Stimulated activated CD4-positive, alpha-beta T cell treated with anti-CD3 and anti-CD28 coated beads, Interleukin-15, amount 100 ng/mL, for 24 hours (primary cell): ENCODE measurements at places on chromosomes 7 and 10.
A peak's percentile ranks its signal among the peaks of the same experiment; 100 is the strongest.

DNA sequence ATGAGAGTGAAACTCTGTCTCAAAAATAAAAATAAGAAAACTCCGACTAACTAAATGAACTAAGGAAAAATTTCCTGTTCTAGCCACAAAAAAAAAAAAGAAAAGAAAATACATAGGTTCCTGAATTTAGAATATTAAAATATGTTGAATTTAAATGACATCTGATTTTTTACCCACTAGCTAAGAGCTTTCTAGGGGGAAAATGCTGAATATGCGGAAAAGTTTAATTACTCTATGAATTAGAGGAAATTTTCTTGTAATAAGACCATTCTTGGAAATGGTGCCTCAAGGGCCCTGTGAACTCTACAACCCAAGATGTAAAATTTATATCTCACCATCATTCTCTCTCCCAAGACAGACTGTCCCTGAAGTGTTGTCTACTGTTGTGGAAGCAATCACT, 165.0 kb upstream of the CALN1 start:
- DNase-seq, result no peak

- no peak for DNase-seq
Measured at GRCh38 chr10:131663351-131663750, 237.5 kb upstream of the PPP2R2D start.

DNA sequence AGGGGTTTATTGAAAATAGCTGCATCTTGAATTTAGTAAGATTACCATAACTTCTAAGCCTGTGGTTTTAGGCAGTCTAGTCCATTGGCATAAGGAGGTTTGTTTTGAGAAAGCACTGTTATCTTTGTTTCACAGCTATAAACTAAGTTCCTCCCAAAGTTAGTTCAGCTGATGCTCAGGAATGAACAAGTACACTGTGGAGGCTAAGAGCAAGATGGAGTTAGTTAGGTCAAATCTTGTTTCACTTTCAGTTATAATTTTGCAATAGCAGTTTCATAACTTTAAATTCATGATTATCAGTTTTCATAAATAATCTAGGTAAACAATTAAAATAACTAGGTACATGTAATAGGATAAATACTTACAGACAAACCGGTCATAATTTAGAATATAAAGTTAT, 15.4 kb downstream of the SEC61G start:
- no peak for DNase-seq

DNA sequence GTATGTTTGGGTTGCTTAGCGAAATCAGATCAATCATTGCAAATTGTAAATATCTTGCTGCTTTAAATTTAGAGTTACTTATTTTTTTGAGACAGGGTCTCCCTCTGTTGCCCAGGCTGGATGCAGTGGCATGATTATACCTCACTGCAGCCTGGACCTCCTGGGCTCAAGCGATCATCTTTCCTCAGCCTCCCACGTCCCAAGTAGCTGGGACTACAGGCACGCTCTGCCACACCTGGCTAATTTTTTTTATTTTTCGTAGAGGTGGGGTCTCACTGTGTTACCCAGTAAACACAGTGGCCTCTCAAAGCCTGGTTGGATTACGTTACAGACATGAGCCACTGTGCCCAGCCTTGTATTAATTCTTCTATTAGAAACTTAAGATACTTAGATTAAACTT, 1.7 kb downstream of the VDAC2 start:
- no peak for DNase-seq

DNA sequence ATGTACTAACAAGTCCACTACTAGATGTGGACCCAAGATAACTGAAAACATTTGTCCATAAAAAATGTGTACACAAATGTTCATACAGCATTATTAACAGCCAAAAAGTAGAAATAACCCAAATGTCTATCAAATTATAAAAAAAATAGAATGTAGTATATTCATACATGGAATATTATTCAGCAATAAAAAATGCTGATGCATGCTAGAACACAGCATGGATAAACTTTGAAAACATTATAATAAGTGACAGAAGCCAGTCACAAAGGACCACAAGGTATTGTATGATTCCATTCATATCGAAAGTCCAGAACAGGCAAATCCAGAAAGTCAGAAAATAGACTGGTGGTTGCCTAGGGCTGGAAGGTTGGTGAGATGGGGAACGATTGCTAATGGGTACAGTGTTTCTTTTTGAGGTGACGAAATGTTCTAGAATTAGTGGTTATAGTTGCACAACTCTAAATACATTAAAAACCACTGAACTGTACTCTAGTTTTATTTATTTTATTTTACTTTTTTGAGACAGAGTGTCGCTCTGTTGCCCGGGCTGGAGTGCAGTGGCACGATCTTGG, 43.3 kb upstream of the ANLN start:
- no peak for DNase-seq

DNA sequence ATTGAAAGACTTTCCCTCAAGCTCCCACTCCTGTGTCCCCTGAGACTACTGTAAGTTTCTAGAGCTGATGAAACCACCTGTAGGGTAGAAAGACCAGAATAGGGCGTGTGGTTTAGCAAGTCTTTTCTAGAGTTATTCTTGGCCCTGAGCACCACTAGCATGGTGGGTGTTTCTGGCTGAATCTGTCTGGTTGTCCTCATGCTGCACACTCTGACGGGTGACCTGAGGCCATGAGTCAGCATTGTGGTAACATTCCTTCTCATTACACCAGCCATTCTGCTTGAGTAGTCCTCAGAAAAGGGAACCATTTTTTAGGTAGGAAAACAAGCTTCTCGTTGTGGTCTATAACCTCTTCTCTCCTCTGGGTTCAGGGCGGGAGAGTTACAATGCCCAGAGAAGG, 250.3 kb downstream of the SNX13 start:
- DNase-seq, result no peak

- DNase-seq, result no peak
Measured at GRCh38 chr7:30221764-30222163, 62.6 kb upstream of the ZNRF2 start.

- DNase-seq, result no peak
Measured at GRCh38 chr7:2610466-2610865, 21.3 kb upstream of the TTYH3 start.

DNA sequence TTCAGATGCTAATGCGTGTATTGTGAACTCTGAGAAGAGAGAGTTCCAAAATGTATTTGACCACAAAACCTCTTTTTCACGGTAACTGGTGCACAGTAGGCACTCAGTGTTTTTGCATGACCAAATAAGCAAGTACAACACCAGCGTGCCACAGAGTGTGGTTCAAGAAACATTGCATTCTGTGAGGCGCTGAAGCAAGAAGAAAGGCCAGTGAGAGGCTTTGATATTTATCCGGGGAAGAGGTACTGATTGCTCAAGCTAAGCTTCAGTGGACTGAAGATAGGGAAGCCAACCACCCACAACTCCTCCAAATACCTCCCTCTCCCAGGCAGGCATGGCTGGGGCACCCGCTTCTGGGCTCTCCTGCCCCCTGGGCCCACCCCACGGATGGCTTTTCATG, 611.2 kb downstream of the SDK1 start:
- no peak for DNase-seq

GRCh38 chr10:123154711-123155505, 706 bp downstream of the BUB3 start:
- peak; percentile 65 for DNase-seq

- no peak for DNase-seq
Measured at GRCh38 chr7:32299133-32299702, 191.0 kb downstream of the LSM5 start.

GRCh38 chr10:34850558-34850957, 35.5 kb upstream of the PARD3 start:
- DNase-seq, result no peak

- no peak for DNase-seq
Measured at GRCh38 chr7:138911007-138911406, 70.2 kb downstream of the KIAA1549 start.

DNA sequence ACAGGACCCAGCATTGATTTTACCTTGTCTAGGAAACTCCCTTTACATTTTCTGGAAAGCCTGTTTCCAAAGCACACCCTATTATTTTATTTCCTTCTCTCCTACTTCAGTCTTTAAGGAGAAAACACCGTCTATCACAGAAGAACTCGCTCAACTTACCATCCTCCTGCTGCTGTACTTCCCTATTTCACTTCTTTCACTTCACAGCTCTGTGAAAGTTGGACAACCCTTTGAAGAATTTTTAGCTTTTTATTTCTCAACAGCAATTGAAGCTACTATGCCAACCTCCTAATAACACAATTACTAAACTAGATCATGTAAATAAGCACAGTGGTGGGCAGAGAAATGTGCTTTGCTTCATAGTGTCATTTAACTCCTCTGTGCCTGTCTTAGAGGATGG, 166.5 kb downstream of the TFEC start:
- DNase-seq, result no peak

DNA sequence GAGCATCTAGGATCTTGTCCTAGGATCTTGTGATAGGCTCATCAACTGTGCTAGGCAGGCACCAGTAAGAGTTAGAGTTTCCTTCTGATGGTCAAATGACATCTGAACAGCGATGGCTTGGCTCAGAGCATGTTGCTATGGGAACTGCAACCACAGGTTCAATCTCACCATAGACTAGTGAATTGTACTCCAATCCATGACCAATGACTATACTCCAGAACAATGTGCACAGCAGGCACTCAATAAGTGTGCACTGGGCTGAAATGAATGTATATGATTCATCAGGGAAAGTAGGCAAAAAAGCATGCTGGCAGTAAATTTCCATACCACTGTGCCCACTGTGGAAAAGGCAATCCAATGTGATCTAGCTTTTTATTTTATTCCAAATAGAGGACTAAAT, 163.6 kb upstream of the HPS1 start:
- no peak for DNase-seq

- peak; percentile 43 for DNase-seq
Measured at GRCh38 chr10:30784897-30785605, 155.5 kb upstream of the LYZL2 start.

- no peak for DNase-seq
Measured at GRCh38 chr7:115618676-115619075, 411.9 kb downstream of the TFEC start.

DNA sequence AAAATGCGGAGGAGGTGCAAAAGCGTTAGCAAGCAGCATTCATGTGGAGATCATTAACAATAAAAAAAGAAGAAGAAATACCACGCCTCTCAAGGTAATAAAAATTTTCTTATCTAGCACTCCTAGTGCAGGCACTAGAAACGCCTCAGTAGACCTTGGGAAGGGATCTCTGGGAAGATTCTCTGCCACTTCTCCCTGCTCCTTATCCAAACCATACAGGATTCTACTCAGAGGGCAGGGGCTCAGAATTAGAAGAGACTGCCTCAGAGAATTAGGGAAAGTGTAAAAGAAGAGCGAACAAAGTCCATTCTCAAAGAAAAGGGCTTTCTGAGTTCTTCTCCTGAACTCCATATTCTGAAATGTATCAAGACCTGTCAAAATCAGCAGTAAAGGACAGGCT, 413.4 kb downstream of the SORCS1 start:
- DNase-seq, result no peak

- DNase-seq, result peak; percentile 24
Measured at GRCh38 chr10:105063796-105064195, 422.7 kb downstream of the SORCS3 start.

GRCh38 chr10:131570716-131571307, 259.3 kb upstream of the TCERG1L start:
- DNase-seq, result no peak

- no peak for DNase-seq
Measured at GRCh38 chr10:14534152-14534551, 203.4 kb upstream of the FRMD4A start.

DNA sequence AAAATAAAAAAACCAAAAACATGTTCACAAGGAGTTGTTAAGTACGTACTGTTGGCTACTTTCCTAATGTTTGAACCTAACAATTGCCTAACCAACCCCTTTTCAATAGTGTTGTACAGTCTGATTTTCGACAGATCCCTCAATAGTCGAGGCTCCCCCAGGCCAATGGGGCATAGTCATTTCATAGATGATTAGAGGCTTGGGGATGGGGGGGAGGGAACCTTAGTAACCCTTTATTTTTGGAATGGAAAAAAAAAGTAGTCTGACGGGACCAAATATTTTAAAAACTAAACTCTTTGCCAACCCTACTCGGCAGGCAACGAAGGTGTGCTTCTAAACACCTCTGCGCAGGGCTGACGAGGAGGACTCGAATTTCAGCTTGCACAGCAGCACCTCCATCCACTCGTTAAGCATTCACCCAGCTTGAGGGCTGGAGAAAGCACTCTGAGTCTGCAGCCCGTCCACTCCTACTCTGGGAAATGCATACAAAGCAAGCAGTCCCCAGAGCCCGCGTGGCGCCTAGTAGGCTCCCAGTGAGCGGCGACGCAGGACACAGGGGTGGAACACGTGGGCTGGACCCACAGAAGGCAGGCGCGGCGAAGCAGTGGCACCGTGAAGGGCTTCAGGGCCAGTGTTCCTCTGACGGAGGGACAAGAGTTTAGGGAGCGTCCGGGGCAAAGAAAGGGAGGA, 899 bp downstream of the PUS7 start:
- DNase-seq, result peak; percentile 75

GRCh38 chr10:47025253-47025539, 114.0 kb downstream of the PTPN20 start:
- no peak for DNase-seq

DNA sequence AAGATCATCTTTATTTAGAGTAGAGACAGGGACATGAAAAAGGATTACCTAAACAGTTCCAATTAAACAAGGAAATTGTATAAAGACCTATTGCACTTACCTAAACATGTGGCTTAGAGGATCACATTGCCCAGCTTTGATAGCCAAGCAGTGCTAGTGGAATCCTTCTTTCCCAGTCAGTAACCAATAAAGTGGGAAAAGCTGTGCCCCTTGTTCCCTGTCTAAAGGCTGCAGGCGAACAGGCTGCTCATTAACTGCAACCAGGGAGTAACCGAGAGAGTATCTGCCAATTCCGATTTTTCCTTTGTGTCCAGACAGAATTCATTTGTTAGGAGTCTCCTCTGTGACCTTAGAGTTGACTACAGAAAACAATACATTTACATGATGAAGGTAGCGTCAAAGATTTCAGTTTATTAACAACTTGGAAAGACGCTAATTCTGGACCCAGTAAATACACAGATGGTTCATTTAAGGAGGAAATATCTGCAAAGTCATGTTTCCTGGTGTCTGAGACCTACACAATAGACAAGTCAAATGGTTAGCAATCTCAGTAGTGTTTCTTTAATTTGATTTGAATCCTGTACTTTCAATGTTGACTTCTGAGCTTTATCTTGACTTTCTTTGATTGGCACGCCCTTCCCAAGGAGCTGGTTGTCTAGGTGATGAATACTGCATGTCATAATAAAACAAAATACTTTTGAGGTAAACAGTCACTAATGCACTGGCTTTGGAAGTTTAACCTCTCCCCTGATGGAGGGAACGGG, 57.3 kb upstream of the MET start:
- no peak for DNase-seq

DNA sequence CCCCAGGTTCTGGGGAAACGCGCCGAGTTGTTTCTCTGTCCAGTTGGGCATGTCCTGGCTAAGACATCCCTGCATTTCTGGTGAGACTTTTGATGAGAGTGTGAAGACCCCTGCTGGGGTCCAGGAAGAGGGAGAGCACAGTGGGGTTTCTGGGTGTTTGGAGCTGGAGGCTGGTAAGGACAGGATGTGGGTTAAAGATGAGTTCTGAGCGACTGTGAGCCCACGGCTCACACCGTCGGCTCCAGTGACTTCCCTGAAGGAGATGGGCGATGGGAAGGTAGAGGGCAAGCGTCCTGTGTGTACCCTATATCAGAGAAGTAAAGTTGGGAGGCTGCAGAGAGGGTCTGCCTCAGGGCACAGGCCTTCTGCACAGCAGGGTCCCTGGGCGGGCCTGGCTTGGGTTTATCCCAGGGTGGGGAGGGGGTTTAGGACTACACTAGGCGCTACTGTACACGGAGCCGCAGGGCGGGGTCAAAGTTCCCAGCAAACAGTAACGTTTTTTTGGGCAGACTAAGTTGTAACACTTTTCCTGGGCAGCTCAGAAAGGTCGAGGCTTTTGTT, 3.6 kb downstream of the EMX2 start:
- no peak for DNase-seq

- DNase-seq, result no peak
Measured at GRCh38 chr10:43233601-43234430, 33.0 kb downstream of the RASGEF1A start.
